ENCODE measurements at places on chromosomes 6 and 20.
A peak's percentile ranks its signal among the peaks of the same experiment; 100 is the strongest.

DNA sequence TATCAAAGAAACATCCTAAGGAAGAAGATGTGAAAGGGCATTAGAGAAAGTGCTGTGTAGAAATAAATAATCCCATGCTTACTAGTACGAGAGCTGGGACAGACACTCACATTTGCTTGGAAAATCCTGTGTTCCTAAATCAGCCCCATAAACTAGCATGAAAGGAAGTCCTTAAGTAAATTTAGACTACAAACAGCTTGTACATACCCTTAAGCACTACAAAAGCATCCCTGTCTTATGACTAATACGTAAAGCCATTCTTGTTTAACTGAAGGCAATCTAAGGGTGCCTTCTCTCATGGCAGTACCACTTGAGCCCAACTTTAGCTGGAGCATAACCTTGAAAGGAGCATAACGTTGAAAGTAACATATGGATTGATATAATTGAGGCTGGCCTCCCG, 15.4 kb upstream of the FOXQ1 start:
- peak; percentile 56 for DNase-seq

- DNase-seq = no peak
Measured at GRCh38 chr20:43963872-43964791, 49.5 kb downstream of the TOX2 start.

DNA sequence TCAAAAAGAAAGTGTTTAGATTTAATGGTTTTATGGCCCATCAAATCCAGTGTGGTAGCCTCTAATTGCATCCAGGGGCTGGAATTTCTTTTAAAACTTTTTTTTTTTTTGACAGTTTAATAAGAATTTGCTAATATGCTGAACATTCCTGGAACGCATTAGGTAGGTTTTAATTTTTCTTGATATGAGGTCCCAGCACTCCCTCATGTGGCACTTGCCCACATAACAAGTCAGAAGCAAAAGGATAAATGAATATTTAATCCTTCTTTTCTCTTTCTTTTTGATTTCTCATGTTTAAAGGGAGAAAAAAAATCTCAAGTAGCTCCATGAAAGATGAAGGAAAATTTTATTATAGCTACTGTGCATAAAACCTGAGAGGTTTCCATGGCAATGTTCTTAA, 13.5 kb downstream of the HAO1 start:
- DNase-seq = peak; percentile 40

DNA sequence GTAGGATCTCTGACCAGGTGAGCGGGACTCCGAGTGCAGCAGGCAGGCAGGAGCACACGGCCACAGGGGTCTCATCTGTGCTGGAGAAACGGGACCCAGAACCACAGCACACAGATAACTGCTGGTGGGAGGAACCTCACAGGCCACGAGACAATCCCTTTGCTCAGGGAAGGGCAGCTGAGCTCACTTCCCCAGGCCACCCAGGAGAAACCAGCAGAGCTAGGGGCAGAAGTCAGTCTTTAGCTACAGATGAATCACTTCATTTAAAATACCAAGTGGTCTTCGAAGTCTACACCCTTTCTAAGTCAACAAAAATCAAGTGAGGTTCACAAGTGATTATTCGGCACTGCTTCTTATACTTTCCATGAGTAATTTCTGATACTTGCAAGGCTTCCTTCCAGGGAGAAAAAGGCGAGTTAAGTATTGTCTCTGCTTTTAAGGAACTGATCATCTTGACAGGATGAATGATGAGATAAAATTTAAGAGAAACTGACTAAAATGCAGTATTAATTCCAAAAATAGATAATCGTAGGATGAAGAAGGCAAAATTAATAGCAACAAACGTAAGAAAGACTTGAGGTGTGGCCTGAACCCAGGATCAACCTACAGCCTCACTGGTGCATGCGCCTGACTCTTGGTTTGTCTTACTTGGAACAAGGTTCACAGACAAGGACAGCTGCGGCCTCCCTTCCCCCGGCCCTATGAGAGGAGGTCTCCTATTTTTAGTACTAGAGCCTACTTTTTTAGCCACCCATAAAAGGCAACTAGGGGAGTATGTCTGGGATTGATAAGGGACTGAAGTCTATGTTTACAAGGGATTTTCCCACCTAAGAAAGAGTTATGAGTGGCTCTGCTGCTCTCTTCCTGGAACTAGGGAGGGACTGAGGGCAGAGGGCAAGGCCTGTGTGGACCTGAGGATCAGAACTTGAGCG, 233.6 kb downstream of the TTLL2 start:
- DNase-seq = no peak

DNA sequence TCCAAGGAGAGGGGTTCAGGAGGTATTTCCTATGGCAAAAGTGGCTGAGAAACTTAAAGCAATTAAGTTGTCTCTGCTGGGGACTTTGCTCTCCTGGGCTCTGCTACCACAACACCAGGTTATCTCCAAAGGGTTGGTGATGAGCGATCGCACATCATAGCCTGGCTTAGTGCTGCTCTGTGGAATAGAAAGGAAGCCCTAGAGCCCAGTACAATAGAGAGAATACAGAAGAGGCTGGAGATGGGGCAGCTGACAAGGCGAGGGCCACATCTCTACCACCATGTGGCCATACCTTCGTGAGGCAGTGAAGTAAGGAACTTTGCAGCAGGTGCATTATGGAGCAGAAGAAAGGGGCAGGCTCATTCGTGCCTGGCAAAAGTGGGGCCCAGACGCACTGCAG, 8.6 kb upstream of the TMC2 start:
- no peak for DNase-seq

DNA sequence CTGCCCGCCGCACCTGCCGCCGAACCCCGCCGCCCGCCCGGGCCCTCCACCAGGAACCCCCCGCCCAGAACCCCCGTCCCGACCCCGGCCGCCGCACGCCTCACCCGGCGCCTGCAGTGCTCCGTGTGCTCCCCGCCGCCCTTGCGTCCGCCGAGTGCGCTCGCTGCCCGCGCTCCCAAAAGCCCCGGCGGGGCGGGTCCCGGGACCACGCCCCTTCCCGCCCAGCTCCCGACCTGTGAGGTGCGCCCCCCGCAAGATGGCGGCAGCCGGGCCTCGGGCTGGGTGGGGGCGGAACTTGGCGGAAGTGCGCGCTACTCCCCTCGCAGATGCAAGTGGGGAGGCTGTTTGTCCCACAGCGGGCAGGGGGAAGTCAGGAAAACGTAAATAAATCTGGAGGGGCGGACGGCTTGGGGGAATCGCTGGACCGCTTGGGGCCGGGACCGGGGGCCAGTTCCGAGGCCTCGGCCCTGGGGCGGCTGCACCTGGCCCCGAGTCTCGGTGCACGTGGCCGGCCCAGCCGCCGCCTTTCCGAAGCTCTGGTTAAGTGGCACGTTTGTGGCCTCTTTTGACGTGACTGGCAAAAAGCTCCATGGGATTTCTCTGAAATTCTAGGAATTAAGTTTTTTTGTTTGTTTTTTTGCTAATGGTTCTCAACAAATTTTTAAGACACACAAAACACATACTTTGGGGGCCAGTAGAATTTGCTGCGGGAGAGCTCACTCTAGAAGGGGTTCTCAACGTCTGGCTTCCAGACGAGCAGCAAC, at the start of gene EZR:
Gene EZR (minus strand): TSS at position 156 of the 764 bp plus-strand sequence. CDS start 1,275 bp downstream, outside the sequence.
- peak; percentile 64 for DNase-seq

Data from COLO829 (cell line).